Psoas muscle (tissue), 8 donors: ENCODE measurements at places on chromosomes 6 and 20. TPM values are rescaled to one million over a fixed set of nuclear protein-coding genes. Genes with fewer than 3 reads are reported as not detected.

The DSP gene
- 0.32 TPM for total RNA-seq

The C6orf58 gene
- total RNA-seq, result not detected

The THEMIS gene
- total RNA-seq, result not detected

The SPATA2 gene
- total RNA-seq, result 6.7 TPM

The TMEM14B gene
- 82.3 TPM for total RNA-seq

The TUBE1 gene
- total RNA-seq, result 5.6 TPM

The SRC gene
- total RNA-seq, result 1.3 TPM

The DDR1 gene
- total RNA-seq, result 129 TPM

The CBLN4 gene
- not detected for total RNA-seq

The LYRM2 gene
- total RNA-seq, result 37.0 TPM

The OXT gene
- total RNA-seq, result not detected

The FAM217A gene
- total RNA-seq, result not detected

The OR12D3 gene
- total RNA-seq, result not detected

DNA sequence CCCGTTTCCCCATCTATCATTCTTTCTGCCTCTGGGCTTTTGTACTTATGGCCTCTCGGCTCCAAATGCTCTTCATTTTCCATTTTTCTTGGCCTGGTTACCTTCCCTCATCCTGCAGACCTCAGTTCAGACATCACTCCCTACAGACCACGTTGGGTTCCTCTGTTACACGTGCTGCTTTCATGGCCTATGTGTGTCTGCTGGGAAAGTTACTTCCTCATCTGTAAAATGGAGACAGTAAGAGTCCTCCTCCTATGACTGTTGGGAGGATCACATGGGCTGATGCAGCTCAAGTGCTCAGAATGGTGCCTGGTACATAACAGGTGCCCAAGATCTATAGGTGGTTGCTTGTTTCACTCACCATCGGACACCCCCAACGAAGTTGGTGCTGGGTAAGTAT lies 13.5 kb downstream of the KCNK17 start:
- no peak overlapping the region for H3K4me3 ChIP-seq
- no peak for DNase-seq
- no peaks in the 10 kb centered on the region for H3K36me3 ChIP-seq
- no peaks in the 10 kb centered on the region for H3K27me3 ChIP-seq
- H3K4me1 ChIP-seq, result no peaks in the 10 kb centered on the region

DNA sequence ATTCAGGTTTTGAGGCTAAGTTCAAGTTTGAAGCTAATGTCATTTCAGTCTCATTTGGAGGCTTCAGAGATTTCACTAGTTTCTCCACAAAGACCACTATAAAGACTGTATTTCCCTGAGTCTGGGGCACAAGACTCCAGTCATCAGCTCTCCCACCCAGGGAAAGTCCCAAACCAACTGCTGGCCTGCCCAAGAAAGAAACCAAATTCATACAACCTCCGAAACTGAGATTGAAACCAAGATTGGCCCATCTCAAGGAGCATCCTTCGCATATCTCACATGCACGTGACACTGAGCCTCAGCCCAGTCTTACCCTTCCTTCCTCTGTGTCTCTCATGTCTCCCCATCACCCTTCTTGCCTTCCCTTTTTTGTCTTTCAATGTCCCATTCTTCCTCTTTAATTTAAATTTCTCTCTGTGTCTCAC lies 3.5 kb upstream of the LTA start:
- H3K4me3 ChIP-seq, result no peak overlapping the region
- H3K27me3 ChIP-seq, result peaks cover 2% of the 10 kb centered on the region
- H3K4me1 ChIP-seq, result no peaks in the 10 kb centered on the region
- no peak for DNase-seq
- no peaks in the 10 kb centered on the region for H3K36me3 ChIP-seq
- no peak overlapping the region for H3K27ac ChIP-seq

DNA sequence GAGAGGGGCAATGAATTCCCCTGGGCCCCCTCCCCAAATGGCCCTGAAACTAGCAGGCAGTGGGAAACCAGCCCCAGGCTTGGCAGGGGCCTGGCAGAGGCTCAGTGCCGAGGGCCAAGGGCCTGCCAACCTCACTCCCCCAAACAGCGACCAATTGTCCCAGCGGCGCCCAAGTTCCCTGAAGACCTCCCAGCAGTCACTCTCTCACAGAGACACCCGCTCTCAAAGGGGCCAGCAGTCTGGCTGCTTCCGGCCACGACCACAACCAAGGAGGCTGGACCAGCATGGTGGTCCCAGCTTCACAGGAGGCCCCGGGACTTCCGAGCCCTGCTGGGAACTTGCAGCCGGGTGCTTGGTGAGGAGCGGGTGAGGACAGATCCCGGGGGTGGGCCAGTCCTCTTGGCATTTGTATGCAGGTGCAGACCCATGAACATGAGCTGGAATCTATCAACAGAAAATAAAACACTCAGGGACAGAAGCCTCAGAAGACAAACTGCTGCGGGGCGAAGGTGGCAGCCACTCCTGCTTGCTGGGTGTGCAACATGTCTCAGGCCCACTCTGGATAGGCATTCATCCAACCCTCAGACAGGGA lies 17.5 kb upstream of the SIRPA start:
- H3K36me3 ChIP-seq, result no peaks in the 10 kb centered on the region
- H3K4me1 ChIP-seq, result peaks cover 10% of the 10 kb centered on the region
- no peaks in the 10 kb centered on the region for H3K27me3 ChIP-seq
- H3K27ac ChIP-seq, result no peak overlapping the region
- H3K4me3 ChIP-seq, result no peak overlapping the region
- DNase-seq, result no peak

DNA sequence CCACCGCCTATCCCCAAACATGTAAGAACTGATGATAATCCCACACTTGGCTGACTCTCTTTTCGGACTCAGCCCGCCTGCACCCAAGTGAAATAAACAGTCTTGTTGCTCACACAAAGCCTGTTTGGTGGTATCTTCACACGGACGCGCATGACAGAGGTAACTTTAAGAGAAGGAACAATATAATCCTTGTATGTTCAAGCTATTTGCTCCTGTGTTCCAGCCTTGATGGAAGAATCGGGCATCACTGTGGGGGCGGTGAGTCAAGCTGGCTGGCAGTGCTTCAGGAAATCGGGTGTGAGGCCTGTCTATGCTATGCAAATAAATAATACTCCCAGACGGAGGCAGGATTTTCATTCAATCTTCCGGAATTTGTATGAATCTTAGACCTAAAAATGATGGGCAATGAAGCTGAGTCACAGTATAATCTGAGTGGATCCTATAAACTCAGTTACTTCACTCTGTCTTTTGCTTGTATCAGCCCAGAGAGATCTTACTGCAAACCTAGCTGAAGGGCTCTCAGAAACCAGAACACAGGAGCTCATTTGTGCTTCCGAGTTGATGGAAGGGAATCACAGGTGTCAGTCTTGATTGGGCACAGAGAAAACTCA lies 45.2 kb upstream of the NT5E start:
- no peak overlapping the region for H3K4me3 ChIP-seq
- H3K27me3 ChIP-seq, result no peaks in the 10 kb centered on the region
- H3K27ac ChIP-seq, result no peak overlapping the region

- no peaks in the 10 kb centered on the region for H3K27me3 ChIP-seq
- DNase-seq, result no peak
- no peaks in the 10 kb centered on the region for H3K4me1 ChIP-seq
- no peak overlapping the region for H3K4me3 ChIP-seq
Measured at GRCh38 chr6:145212813-145213212, 522.5 kb downstream of the EPM2A start.

DNA sequence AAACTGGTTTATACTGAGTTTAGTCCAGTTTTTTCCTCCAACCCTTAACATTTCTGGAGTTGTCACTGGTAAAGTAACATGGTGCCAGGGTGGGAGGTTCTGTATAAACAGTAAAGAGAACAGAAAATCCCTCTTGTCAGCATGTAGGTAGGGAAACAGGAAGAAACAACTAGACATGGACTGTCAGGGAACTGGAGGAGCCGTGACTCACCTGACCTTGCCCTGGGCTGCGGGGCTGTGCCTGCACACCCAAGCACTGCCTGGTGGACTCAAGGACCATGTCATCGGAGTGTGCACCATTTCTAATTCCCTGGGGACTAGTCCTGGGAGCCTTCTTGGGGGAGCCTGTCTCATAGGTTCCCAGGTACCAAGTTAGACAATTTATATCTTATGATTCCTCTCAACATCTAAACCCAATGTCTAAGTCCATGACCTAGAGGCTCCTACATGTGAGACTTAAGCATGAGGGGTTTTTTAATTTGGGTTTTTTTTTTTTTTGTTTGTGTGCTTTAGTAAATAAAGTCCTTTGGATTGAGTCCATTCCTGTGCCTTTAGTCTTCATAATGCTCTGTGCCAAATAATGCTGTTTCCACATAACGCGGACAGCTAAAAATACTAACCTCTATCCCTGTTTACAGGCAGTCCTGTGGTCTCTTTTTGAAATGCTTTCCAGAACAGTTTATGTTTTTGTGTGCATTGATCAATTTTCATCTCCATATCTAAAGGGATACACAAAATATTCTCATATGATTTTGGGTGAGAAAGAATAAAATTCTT lies 136.9 kb upstream of the SUPT3H start:
- no peaks in the 10 kb centered on the region for H3K36me3 ChIP-seq
- no peak for DNase-seq
- H3K27me3 ChIP-seq, result no peaks in the 10 kb centered on the region
- H3K4me3 ChIP-seq, result no peak overlapping the region

DNA sequence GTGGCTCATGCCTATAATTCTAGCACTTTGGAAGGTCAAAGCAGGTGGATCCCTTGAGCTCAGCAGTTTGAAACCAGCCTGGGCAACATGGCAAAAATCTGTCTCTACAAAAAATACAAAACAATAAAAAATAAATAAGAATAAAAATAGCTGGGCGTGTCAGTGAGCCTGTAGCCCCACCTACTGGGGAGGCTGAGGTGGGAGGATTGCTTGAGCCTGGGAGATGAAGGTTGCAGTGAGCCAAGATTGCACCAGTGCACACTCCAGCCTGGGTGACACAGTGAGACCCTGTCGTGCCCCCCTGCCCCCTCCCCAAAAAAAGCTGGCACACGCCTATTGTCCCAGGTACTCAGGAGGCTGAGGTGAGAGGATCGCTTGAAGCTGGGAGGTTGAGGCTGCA lies 35.1 kb upstream of the SRPK1 start:
- no peak overlapping the region for H3K4me3 ChIP-seq
- DNase-seq, result no peak
- no peaks in the 10 kb centered on the region for H3K4me1 ChIP-seq
- H3K27me3 ChIP-seq, result no peaks in the 10 kb centered on the region
- H3K36me3 ChIP-seq, result no peaks in the 10 kb centered on the region

DNA sequence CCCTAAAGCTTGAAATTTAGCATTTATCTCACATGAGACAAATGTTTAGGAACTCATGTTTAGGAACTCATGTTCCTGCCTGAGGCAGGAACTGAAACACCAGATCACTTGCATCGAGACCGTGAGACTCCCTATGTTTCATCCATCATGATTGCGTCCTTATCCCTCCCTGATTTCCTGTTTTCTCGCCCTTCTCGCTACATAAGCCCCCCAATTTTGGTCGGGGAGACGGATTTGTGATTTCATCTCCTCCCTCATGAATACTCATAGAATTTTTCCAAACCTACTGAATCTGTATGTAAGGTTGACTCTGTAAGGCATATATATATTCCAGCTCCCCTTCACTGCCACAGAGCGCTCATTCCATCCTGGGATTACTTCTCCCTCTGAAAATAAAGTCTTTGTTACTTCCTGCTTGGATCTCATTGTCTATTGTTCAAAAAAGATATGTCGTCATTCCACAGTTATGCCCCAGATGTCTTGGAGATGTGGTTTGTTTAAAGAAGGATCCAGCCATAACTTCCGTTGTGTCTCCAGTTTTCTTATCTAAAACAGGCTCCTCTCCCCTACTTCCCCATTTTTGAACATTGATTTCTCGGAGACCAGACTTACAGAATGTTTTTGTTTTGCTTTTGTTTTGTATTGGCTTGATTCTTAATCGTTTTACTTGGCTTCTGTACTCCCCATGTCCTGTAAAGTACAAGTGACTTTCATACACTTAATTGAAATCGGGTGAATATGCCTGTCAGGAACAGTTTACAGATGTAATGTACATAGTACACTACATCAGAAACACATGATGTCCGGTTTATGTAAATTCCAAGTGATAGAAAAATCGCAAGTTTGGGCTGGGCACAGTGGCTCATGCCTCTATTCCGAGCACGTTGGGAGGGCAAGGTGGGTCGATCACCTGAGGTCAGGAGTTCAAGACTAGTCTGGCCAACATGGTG lies 118.7 kb downstream of the HFE start:
- no peaks in the 10 kb centered on the region for H3K4me1 ChIP-seq
- peak overlapping the region; percentile 85 for H3K27ac ChIP-seq
- H3K36me3 ChIP-seq, result no peaks in the 10 kb centered on the region
- no peak for DNase-seq
- H3K27me3 ChIP-seq, result no peaks in the 10 kb centered on the region

DNA sequence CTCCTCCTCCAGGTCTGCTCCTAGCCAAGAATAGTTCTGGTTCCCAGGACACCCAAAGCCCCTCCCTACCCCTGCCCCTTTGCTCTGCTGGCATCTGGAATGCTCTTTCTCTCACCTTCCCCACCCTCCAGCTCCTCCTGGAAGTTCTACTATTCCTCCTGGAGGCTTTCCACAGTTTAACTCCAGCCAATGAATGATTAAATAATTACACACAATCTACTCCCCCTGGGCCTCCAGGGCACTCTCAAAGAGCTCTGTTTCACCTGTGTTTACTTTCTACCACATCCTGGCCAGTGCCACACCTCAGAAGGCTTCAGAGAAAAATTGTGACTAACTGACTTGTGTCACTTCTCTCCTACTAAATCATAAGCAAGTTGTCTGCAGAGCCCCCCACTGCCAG lies 36.2 kb downstream of the GCM1 start:
- no peaks in the 10 kb centered on the region for H3K4me1 ChIP-seq
- H3K4me3 ChIP-seq, result no peak overlapping the region
- no peaks in the 10 kb centered on the region for H3K27me3 ChIP-seq
- no peaks in the 10 kb centered on the region for H3K36me3 ChIP-seq

DNA sequence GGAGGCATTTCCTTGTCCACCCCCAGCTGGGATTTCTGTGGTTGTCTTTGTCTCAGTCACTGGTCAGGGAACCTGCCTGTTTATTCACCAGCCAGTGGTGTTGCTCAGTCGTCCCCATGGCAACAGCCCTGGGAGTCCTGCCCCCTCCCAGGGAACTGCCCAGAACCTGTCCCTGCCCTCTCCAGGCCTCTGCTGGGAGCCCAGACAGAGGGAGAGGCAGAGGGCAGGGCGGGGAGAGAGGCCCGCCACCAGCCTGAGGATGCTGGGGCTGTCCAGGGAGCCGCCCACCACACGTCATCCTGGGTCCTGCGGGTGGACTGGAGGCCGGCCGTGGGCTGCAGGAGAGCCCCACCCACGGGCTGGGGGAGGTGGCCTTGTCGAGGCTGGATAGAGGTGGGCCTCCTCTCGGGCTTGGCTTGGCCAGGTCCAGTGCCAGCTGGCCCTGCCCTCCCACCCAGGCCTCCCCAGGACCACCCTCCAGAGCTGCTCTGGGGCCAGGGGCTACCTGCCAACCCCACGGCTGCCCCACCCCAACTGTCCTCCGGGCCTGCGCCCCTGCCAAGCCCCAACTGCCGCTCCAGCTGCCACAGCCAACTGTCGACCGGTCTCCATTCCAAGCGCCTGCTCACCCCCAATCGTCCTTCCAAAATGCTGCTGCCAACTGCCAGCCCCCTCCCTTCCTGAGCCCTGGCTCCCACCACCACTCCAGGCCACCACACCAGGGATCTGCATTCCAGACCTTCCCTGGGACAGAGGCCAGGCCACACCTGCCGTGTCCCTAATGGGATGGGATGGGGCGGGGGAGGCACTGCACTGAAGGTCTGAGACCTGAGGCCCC lies 4.2 kb upstream of the ZBTB46 start:
- H3K36me3 ChIP-seq, result no peaks in the 10 kb centered on the region
- peak; percentile 87 for DNase-seq
- H3K27me3 ChIP-seq, result peaks cover 13% of the 10 kb centered on the region
